NCI-H2107 (cell line): ENCODE measurements at places on chromosomes 12 and 14.

DNA sequence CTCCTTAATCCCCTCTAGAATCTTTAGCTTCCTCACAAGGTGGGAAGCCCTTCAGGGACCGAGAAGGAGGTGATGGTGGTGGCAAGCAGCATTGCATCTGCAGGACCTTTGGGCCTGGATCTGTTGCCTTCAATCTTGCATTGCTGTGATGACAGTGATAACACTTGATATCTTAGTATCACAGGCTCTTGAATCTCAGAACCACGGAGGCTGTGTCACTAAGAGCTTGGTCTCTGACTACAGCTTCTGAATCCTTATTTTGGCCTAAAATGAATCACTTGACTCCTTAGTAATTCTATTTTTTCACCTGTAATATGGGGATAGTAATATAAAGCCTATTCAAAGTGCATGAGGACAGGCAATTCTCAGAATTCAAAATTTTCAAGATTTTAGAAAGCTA lies 8.9 kb upstream of the AMN1 start:
- DNase-seq, result no peak

DNA sequence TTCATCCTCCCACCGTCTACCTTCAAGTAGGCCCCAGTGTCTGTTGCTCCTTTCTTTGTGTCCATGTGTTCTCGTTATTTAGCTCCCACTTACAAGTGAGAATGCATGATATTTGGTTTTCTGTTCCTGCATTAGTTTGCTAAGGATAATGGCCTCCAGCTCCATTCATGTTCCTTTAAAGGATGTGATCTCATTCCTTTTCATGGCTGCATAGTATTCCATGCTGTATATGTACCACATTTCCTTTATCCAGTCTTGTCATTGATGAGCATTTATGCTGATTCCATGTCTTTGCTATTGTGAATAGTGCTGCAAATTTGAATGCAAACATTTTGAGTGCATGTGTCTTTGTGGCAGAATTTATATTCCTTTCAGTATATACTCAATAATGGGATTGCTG lies 259.6 kb upstream of the PELI2 start:
- DNase-seq, result no peak

- DNase-seq, result no peak
Observed at GRCh38 chr12:103140286-103140685, 182.8 kb downstream of the ASCL1 start.

GRCh38 chr14:92473969-92474535 lies 39.5 kb upstream of the RIN3 start:
- DNase-seq, result no peak

DNA sequence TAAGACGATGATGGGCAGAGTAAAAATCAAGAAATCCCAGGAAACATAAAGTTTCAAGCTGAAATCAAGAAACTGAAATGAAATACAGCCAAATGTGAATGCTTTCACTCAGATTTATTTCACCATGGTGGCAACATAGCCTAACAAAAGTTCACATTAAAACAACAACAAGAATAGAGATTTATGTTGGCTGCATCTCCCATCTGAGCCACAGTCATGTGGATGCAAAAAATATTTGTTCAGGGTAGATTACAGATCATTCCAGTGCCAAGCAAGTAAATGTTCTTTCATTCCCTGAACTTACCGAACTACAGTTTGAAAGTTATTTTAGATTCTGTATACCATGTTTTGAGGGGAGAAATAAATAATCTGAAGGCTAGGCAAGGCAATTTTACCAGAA lies 159.9 kb upstream of the TMTC1 start:
- no peak for DNase-seq

DNA sequence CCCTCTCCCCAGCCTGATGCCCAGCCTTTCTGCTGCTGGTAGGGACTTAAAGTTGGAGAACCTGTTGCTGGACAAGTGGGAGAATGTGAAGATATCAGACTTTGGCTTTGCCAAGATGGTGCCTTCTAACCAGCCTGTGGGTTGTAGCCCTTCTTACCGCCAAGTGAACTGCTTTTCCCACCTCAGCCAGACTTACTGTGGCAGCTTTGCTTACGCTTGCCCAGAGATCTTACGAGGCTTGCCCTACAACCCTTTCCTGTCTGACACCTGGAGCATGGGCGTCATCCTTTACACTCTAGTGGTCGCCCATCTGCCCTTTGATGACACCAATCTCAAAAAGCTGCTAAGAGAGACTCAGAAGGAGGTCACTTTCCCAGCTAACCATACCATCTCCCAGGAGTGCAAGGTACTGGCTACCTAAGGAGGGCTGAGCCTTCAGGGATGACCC lies 1.6 kb downstream of the TSSK4 start:
- no peak for DNase-seq

DNA sequence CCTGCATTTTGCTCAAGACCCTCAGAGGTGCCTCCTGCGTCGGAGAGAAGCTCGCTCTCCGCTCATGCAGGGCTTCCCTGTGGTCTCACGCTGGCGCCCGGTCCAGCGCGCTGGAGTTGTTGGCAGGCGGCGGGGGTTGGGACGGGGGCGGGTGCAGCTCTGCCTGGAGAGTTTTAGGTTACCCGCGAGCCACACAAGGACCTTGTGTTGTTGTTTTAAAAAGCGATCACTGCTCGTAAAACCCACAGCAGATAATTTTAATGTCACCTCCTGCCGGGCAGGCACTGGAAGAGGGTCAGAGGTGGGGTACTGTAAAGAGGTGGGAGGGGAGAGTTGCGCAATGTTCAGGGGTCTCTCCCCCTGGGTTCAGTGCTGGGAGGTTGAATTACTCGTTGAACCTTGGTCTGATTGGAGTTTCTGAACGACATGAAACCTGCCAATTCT lies 850 bp downstream of the SMOC1 start:
- peak; percentile 58 for DNase-seq

- no peak for DNase-seq
Observed at GRCh38 chr12:83388551-83388950, 701.8 kb downstream of the TMTC2 start.

GRCh38 chr14:99520571-99521081 lies 39.4 kb downstream of the CCNK start:
- no peak for DNase-seq

DNA sequence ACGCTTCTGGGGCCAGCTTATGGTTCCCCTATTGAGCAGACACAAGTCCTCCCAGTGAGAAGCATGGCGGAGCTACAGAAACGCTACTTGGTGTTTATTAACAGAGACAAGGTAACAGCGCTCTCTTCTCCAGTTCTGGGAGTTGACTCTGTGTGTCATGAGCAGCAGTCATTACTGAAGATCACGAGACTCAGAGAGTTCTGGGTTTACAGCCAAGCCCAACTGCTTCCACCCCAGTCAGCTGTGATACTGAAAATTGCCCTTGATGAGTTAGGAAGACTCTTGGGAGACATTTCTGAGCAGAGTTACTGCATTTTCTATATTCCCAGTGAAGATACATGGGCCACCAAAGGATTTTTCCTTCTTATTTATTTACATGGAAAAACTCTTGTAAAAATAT lies 48.6 kb downstream of the CFAP251 start:
- DNase-seq, result no peak

DNA sequence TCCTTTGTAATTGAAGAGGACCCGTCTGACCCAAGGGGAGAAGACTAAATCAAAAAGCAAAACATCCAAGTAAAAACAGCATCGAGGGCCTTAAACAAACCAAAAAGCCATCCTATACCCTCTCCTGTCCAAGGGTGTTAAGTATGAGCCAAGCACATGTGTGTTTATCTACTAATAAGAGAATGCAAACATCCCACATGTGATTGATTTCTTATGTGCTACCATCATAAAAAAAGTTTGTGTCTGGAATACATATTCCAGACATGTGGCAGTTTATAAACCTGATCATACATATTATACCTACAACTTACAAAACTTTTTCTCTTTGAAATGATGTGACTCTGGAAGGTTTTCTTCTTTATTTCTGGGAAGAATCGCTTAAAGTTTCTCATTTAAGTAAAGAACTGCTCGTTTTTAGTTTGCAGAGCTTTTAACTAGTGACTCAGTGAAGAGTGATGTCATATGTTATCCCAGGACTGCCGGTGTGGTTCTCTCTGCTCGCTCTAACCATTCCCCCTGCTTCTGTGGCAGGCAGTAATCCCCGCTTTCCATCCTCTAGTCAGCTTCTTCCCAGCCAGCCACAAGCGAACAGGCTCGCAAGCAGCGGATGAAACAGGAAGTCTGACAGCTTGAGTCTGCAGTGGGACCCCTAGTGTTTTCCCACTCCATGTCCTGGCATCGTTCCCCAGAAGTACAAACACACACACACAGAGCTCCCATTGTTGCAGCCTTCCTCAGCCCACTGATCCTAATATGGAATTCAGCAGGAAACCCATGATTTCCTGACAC lies 431 bp upstream of the RHOJ start:
- peak; percentile 72 for DNase-seq

DNA sequence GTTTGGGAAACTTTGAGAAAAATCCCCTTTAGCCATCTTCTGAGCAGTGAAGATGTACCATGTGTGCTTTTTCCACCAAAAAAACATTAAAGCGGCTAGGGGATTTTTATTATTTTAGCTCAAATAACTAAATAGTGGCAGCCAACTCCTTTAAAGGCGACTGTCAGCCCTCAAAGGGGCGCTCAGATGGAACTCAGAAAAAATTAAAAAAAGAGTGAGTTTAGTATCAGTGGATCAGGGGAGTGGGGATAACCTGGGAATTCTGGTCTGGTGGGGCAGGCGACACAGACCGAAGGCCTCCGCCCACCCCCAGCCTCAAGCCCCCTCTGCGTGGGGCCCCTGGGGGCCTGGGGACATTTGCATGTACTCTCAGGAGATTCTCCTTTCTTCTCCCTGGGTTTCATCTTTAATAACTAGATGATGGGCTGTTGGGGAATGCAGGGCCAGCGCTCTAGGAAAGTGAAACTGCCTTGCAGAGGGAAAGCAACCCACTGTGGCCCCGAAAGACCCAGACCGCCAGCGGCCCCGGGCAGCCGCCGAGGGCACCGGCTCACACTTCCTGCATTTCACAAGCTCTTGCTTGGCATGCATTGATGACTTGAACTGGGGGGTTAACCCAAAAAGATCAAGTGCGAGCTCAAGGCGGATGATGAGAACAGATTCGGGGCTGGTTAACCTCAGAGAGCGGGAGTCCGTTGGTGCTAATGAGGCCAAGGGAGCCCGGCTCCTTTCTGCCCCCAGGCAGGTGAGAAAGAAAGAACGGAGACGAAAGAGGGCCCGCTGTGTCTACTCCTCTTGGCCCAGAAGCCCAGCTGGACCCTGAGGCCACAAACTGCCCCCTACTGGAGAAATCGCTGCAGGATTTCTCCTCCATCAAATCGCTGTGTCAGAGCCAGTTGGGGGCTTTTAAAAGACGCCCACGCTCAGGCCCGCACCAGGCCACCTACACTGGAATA lies 7.3 kb upstream of the BATF start:
- no peak for DNase-seq

DNA sequence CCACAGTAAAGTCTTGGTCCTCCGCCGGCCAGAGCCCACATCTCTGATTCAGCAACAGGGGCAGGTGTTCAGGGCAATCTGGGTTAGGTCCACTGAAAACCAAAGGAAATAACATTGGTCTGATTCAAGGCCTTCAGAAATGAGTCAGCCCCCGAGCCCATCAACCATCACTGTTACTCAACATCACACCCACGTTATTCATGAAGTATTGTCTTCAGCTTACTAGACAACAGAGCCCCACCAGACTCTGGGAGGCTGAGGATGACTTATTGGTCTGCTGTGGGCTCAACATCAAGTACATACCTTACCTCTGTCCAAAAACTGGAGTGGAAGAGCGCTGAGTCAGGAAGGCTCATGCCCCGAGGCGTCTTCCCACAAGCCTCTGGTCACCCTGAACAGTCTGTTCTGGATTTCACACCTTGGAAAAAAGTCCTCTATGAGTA lies 97.5 kb downstream of the ZFP36L1 start:
- no peak for DNase-seq

- no peak for DNase-seq
Observed at GRCh38 chr14:100155756-100156616, 3.5 kb downstream of the DEGS2 start.

GRCh38 chr12:81128930-81129554 lies 51.2 kb downstream of the ACSS3 start:
- DNase-seq, result peak; percentile 53

- no peak for DNase-seq
Observed at GRCh38 chr12:32002848-32003493, 43.8 kb downstream of the RESF1 start.

DNA sequence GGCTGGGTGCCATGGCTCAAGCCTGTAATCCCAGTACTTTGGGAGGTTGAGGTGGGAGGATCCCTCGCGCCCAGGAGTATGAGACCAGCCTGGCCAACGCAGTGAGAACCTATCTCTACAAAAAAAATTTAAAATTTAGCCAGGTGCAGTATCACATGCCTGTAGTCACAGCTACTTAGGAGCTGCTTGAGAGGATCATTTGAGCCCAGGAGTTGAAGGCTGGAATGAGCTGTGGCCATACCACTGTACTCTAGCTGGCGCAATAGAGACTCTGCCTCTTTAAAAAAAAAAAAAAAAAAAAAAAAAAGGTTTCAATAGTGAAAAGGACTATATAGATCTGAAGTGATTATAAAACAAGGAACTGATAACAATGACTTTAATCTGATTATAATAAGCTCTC lies 13.5 kb downstream of the PSMA3 start:
- no peak for DNase-seq

- no peak for DNase-seq
Observed at GRCh38 chr14:104603711-104604401, 716 bp downstream of the TMEM179 start.

DNA sequence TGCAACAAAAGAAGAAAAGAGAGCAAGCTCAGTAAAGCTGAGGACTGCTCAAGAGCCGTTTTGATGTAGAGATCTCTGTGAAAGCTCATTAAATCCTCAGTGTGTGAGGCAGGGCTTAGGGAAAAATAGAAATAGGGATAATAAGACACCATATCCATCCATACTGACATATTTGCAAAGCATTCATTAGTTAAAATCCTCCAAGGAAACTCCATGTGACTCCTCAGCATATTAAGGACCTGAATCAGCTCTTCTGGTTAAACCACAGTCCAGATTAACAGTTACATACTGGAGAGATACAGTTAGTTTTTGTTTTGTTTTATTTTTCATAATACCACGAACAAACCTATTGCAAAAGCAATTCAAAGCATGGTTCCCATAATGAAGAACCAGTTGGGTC lies 288.2 kb downstream of the PAWR start:
- DNase-seq, result no peak

GRCh38 chr12:113333877-113334785 lies 778 bp downstream of the SLC8B1 start:
- no peak for DNase-seq

DNA sequence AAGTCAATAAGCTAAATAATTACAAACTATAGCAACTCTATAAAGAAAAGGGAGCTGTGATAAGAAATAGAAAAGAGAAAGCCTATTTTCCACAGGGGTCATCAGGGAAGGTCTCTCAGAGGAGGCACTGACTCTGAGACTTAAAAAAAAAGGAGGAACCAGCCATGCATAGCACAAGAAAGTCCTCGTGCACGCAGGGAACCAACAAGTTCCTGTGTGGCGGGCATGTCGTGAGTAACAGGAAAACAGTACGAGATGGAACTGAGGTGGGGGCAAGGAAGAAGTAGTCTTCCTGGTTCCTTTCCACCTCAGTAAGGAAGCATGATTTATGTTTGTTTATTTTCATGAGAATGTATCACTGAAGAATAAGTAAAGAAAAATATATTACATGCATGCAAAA lies 367.0 kb upstream of the TMEM132C start:
- DNase-seq, result no peak

- no peak for DNase-seq
Observed at GRCh38 chr12:30425445-30425844, 270.2 kb downstream of the IPO8 start.

- no peak for DNase-seq
Observed at GRCh38 chr14:57297852-57298251, 29.1 kb downstream of the AP5M1 start.
